Right atrium auricular region (tissue), 2 donors: ENCODE measurements at places on chromosomes 5 and 9. TPM values are rescaled to one million over a fixed set of nuclear protein-coding genes. Genes with fewer than 3 reads are reported as not detected.

Gene NUTM2F
- not detected for total RNA-seq

GRCh38 chr9:86185872-86186271, 73.6 kb downstream of the C9orf153 start:
- H3K4me3 ChIP-seq: no peak overlapping the region
- H3K36me3 ChIP-seq: no peaks in the 10 kb centered on the region
- H3K27ac ChIP-seq: no peak overlapping the region
- no peaks in the 10 kb centered on the region for H3K27me3 ChIP-seq
- DNase-seq: no peak

DNA sequence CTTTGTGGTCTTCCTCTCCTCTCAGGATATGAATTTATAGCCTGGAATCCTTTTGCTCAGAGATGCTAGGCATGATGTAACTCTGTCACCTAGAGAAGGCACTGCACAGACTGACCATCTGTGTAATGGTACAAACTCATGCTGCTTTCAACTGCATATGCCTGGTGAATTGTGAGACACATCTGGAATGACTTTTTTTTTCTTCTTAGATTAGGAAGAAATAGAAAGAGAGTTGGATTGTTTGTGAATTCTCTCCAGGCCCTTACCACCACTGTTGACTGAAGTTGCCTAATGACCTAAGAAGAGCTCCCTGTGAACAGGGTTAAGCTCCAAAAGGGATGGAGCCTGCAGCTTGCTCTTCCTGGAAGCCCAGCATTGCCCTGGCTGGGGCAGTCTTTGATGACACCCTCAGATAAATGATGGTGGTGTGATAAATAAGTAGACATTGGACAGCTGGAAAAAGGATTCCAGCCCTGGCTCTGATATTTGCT, 47.8 kb upstream of the TRIM32 start:
- H3K27me3 ChIP-seq: no peaks in the 10 kb centered on the region
- no peak for DNase-seq
- H3K36me3 ChIP-seq: no peaks in the 10 kb centered on the region
- H3K27ac ChIP-seq: no peak overlapping the region

GRCh38 chr5:10699281-10699874, 61.7 kb downstream of the DAP start:
- H3K27ac ChIP-seq: no peak overlapping the region
- no peak for DNase-seq
- H3K4me3 ChIP-seq: no peak overlapping the region
- H3K36me3 ChIP-seq: no peaks in the 10 kb centered on the region
- H3K27me3 ChIP-seq: no peaks in the 10 kb centered on the region

DNA sequence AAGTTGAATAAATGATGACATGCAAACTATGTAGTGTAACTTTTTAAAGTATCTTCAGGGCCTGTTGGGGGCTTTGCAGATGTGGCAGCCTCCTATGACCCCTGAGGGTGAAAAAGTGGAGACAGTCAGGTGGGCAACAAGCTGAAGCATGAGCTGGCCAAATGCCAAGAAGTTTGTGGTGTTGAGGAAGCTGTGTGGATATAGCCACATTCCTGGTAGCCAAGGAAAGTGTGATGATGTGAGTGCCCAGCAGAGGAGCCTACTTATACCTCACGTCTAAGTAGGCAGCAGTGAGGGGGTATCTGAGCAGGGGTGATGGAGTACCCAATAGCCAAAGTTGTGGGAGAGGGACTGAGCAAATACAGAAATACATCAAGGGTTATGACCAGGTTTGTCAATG, 621.2 kb upstream of the CDH6 start:
- H3K36me3 ChIP-seq: no peaks in the 10 kb centered on the region
- H3K27ac ChIP-seq: no peak overlapping the region
- H3K4me1 ChIP-seq: no peaks in the 10 kb centered on the region

Gene HAND1
- 13.8 TPM for total RNA-seq
